ENCODE measurements at places on chromosomes 11 and 22.

DNA sequence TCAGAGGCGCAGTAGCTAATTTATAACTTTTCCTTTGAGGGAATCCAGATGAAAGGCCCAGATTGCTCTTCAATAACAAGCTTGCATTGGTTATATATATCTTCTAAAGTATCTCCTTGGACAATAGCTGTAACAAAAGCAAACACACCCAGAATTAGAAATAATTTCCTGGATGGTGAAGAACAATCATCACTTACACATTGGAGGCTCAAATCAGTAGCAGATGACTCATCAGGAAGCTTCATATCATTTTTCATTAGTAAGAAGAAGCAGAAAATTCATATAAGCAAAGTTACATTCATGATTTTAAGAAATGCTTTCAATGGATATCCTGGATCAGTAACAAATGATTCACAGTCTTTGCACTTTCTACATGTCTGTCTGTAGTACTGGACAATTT, 173.6 kb upstream of the CCDC90B start:
- no peak for DNase-seq

- no peak for DNase-seq
These were observed 57.9 kb upstream of the CRTAM start for GRCh38 chr11:122780296-122780949.

GRCh38 chr22:25388866-25389540, 169.6 kb downstream of the CRYBB2 start:
- no peak for DNase-seq

- DNase-seq = peak; percentile 49
These were observed 2.9 kb downstream of the BCR start for GRCh38 chr22:23183061-23183698.

- no peak for DNase-seq
These were observed 219.7 kb downstream of the CEP164 start for GRCh38 chr11:117547195-117547850.

DNA sequence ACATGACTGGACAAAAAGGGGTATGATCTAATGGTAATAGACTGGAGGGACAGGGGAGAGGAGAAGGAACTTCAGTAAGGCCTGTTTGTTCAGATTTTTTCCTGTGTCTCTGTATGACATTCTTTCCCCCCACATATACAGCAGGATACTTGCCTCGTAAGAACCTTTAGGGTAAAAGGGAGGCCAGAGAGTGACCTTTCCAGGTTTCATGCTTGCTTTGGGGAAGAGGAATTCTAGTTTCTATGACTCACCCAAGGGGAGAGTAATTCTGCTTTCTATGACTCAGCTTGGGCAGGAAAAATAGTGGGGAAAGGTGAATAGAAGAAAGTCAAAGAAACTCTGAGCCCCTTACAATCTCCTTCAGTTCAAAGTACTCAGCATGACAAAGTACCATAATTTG, 457.0 kb downstream of the DLG2 start:
- peak; percentile 38 for DNase-seq

GRCh38 chr11:61893981-61894380, 2.6 kb upstream of the FADS3 start:
- DNase-seq = peak; percentile 37

DNA sequence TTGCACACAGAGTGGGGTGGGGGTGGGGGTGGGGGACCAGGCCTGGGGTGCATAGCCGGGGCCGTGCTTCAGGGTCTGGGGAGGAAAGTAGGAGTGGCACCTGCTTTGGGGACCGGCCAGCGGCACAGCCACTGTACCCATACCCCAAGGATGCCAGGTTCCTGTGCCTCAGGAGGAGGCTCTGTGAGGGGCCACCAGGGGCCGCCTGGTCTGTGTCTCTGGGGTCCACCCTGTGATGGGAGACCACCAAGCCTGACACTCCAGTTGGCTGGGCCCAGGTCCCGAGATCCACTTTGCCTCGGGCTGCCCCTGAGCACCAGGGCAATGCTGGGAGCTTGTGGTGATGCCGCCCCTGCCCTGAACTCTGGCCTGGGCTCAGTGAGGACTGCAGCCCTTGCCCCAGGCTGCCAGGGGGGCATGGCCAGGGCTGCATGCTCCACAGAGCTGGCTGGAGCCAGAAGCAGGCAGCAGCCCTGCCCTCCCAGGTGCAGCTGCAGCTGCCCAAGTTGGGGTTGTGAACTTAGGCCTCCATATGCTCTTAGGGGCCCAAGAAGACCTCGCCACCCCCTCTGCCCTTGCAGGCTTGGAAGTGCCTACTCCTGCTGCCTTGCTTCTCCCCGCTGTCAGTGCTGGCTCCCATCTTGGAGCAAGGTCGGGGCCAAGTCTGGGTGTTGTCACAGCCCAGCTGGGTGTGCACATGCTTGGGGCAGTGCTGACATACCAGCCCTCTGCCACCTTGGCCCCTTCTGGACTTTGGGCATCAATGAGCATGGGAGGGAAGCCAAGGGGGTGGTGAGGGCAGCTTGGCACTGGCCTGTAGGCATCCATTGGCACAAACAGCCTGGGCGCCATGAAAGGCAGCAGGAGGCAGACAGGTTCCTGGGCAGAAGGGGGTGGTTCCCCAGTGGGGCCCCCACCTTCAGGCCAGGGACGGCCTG, 123.3 kb upstream of the THY1 start:
- DNase-seq = no peak

- DNase-seq = peak; percentile 87
These were observed 44.2 kb upstream of the LINC01488 start for GRCh38 chr11:69437001-69437875.

DNA sequence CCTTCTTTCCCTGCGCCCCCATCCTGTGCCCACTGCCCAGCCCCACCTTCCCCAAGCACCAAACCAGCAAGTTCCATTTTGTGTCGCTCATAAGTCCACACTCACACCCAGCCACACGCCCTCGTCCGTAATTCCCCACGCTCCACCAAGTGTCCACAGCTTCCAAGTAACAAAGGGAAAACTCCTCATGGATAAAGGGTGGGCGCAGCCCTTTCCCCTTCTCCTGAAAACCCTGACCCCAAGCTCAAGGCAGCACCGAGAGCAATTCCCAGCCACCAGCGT, 458 bp downstream of the FXYD6 start:
- no peak for DNase-seq

DNA sequence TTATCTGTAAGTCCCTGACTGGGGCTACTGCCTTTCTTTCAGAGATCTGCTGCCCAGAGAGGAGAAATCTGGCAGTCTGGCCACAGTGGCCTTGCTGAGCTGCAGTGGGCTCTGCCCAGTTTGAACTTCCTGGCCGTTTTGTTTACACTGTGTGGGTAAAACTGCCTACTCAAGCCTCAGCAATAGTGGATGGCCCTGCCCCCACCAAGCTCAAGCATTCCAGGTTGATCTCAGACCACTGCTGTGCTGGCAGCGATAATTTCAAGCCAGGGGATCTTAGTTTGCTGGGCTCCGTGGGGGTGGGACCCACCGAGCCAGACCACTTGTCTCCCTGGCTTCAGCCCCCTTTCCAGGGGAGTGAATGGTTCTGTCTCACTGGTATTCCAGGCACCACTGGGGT, 117.5 kb downstream of the TRPC6 start:
- no peak for DNase-seq

- no peak for DNase-seq
These were observed 4.5 kb downstream of the RAB36 start for GRCh38 chr22:23149743-23150238.

- DNase-seq = no peak
These were observed 3.2 kb upstream of the MTMR3 start for GRCh38 chr22:29879753-29880152.

DNA sequence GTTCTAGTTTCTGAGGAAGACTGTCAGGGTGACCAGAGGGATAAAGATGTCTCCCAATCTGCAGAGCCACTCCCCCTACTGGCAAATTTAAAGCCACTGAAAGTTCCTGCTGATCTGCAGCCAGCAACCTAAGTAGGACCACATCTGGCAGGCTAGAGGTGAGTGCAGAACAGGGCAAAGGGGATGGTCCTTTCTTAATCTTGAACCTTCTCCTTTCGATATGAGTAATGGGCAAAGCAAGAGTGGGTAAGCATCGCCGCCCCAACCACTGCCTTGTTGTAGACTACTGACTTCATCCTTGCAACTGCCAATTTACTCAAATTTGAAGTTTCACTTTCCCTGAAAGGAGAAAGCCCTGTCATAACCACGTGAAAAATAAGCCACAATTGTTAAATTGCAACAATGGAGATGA, 30.7 kb downstream of the SCUBE2 start:
- DNase-seq = no peak

DNA sequence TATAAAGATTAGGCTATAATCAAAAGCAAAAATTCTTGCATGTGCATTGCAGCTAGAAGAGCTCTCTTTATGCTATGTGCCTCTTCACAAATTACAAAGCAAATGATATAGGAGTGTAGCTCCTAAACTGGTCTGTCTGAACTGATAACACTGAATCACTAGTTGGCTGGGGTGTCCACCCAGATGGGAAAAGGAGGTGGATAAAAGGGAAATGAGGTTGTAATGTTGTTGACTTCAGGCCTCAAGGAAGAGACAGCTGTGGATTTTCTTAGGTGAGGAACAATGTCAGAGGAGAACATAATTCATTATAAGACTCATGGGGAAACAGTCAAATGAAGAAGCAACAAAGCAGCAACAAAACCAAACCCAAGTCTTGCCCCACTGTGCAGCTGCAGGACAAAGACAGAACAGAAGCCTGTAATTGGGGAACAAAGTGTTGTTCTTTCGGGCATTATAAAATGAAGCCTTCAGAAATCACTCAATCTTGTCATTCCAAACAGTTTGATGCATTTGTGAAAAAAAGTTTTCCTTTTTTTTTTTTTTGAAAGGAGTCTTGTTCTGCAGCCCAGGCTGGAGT, 130.1 kb upstream of the DDI1 start:
- DNase-seq = no peak

- peak; percentile 11 for DNase-seq
These were observed 28.5 kb downstream of the DCDC1 start for GRCh38 chr11:31340903-31341572.

GRCh38 chr11:68753300-68753699, 2.0 kb upstream of the TESMIN start:
- no peak for DNase-seq

- no peak for DNase-seq
These were observed 75.6 kb downstream of the SNX19 start for GRCh38 chr11:130840679-130841078.

DNA sequence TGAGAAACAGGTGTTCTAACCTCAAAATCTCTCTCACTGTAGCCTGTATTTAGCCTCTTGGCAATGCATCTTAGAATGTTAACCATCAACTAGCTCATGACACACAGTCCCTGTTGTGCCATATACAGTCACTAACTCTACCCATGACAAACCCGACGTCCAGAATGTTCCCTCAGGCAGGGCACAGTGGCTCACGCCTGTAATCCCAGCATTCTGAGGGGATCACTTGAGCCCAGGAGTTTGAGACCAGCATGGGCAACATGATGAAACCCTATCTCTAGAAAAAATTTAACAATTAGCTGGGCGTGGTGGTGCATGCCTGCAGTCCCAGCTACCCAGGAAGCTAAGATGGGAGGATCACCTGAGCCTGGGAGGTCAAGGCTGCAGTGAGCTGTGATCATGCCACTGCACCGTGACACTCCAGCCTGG, 18.2 kb upstream of the CCDC34 start:
- DNase-seq = no peak

DNA sequence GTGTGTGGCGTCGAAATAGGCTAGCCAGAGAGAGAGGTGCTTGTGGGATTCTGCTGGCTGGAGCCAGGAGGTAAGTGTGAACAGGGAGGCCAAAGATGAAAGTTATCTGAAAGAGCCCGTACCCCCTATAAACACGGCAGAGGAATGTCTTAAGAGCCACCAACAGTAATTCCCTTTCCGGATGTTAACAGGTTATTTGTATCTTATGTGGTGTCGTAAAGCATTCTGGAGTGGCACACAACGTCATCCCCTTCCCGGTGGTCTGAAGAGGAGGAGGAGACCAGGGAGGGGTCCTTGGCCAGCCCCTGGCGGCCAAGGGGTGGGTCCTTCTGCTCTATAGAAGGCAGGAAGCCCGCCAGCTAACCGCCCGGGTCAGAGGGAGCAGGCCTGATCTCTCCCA, 39.5 kb downstream of the MACROD1 start:
- DNase-seq = no peak

DNA sequence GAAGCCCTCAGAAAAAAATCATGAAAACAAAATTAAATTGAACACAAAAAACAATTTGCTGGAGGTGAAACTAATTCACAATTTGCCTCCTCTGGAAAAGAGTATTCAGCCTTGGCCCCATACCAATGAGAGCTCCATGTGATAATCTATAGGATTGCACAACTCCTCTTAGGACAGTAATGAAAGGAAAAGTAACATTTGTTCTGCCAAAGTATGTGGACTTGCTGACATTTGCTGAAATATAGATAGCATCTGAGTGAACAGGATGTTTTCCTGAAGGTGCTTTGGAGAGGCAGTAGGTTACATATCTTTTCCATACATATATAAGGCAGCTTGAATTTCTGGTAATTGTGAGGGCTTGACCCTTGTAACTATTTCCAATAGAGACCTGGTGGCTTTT, 122.8 kb downstream of the OR4C45 start:
- no peak for DNase-seq

- DNase-seq = no peak
These were observed 140.3 kb upstream of the RAG2 start for GRCh38 chr11:36738292-36738861.

DNA sequence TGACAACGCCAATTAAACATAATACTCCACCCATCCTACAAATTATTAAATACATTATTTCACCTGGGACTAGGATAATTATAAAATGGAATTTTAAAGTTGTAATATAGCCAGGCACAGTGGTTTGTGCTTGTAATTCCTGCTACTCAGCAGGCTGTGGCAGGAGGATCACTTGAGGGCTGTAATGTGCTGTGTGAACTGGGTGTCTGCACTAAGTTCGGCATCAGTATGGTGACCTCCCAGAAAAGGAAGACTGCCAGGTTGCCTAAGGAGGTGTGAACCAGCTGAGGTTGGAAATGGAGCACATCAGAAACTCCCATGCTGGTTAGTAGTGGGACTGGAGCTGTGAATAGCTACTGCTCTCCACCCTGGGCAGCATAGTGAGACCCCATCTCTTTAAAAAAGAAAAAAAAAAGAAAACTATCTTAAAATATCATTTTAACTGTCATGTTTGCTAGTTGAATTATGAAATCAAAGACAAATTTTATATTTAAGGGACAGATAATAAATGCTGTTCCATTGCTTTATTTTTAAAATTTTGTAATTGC, 28.0 kb downstream of the PPP6R2 start:
- no peak for DNase-seq

GRCh38 chr11:14764579-14765527, 121.2 kb downstream of the PDE3B start:
- DNase-seq = no peak

GRCh38 chr11:105399511-105399910, 210.4 kb upstream of the GRIA4 start:
- no peak for DNase-seq

DNA sequence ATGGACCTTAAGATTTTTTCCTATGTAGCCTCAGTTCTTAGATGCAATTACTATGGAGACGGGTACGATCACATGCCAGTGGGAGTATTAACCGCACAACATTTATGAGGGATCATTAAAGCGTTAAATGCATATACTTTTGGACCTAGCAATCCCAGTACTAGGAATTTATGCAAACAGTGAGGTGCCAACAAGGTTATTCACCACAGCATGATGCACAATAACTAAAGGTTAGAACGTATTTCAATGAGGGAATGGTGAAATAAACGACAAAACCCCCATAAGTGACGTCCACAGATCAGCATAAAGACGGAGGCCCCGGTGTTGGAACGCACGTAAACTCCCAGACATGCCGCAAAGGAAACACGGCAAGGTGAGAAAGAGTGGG, 539 bp downstream of the SIRT3 start:
- DNase-seq = no peak
